Lung microvascular endothelial cell (primary cell): ENCODE measurements at places on chromosomes 13 and 19. TPM values are rescaled to one million over a fixed set of nuclear protein-coding genes. Genes with fewer than 3 reads are reported as not detected.

DNA sequence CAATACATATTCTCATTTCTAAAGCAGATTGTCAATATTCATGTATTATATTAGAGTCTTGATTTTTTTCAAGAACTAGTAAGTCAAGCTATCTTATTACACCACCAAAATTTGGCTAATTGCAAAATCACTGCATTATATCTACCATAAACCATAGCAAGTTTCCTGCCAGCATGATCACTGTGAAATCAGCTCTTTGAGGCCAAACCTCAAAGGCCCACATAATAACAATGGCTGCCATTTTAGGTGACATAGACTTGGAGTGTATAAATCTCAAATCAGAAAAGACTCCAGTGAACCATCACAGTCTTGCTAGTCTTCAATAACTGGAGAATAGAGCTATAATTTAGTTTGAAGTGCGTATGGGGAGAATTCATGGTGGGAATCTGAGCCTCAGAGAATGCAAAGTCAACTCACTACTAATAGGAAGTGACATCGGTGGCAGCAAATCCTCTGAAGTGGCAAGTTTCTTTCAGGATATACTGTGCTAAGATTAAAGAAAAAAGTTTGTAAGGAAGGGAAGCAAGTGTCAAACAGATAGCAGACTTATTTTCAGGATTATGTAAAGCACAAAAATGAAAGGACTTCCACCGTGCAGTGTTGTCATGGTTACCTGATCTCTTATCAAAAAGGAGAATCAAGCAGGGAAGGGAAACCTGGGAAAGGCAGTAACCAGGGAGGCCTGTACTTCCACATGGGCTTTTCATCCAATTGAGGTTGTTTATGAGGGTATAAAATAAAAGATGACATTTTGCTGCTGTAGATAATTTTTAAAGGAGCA is 117.4 kb upstream of the FNDC3A start:
- DNase-seq = peak; percentile 54

GRCh38 chr13:24938966-24939365 is 157.0 kb upstream of the PABPC3 start:
- DNase-seq = no peak

Gene FAM83E
- 0.40 and 0.65 TPM in 2 replicates for total RNA-seq

DNA sequence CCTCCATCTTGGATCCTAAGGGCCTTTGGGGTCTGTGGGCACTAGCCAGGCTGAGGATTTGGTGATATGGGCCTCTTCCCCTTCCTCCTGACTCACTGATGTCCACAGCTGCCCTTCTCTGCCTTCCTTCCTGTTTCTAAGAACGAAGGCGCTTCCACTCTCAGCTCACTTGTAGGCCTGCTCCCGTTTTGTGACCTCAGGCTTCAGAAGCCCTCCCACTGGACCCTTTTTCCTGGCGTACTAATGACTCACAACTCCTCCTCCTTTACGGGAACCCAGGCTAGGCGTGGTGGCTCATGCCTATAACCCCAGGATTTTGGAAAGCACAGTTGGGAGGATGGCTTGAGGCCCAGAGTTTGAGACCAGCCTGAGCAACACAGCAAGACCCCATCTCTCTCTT is 55.6 kb downstream of the TMED1 start:
- peak; percentile 94 for DNase-seq

Gene COX7A1
- total RNA-seq = 88.5 and 153 TPM in 2 replicates

DNA sequence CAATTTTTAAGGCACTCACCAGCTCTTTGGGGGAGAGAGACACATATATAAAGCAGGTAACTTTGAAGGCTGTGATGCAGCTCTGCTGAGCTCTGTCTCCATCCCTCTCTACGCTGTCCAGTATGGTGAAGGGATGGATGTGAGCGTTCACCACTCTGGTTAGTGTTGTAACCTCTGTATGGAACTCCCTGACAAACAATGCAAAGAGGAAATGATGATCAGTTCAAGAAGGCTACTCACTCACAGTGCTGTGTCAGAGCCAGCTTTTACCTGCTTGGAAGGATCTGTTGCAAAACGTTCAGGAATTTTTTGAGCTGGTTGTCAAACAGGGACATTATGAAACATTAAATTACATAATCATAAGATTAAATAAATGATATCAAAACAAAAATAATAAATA is 90.8 kb upstream of the SLC10A2 start:
- no peak for DNase-seq

Gene RNF225
- not detected in 2 replicates for total RNA-seq

GRCh38 chr13:99018418-99019180 is 40.7 kb upstream of the DOCK9 start:
- no peak for DNase-seq

DNA sequence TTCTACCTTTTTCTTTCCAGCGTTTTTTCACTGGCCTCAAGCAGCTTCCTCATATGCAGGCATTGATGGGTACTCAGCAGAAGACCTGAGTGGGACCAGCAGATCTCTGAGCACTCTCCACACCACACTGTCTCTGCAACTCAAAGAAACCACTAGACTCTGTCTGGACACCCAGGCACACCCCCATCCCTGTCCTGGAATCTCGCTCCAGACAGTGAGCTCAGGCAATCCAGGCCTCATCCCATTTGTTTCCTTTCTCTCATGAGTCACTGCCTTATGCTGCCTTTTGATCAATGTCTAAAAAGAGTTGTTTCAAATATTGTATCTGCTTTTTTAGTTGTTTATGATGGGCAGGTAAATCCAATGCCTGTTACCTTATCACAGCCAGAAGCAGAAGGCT is 19.7 kb upstream of the POP4 start:
- peak; percentile 6 for DNase-seq

Gene RBM42
- total RNA-seq = 22.2 and 25.6 TPM in 2 replicates

GRCh38 chr19:31378404-31378803 is 29.2 kb upstream of the TSHZ3 start:
- DNase-seq = no peak

Gene SYT3
- under 0.01 TPM in 2 replicates for total RNA-seq

- no peak for DNase-seq
Measured at GRCh38 chr13:25657157-25657556, 285.4 kb downstream of the ATP8A2 start.

Gene IGFL4
- not detected in 2 replicates for total RNA-seq

Gene LRRC25
- not detected in 2 replicates for total RNA-seq

Gene PPFIA3
- 1.6 and 2.8 TPM in 2 replicates for total RNA-seq

GRCh38 chr19:5713228-5713627 is 6.7 kb downstream of the LONP1 start:
- no peak for DNase-seq

Gene MYPOP
- 0.87 and 1.2 TPM in 2 replicates for total RNA-seq

Gene PSG4
- 0.40 TPM in 1 of 2 replicates, not detected in the other for total RNA-seq

GRCh38 chr19:55259540-55260210 is 858 bp upstream of the PPP6R1 start:
- DNase-seq = no peak

GRCh38 chr19:6215701-6216235 is 64.0 kb downstream of the MLLT1 start:
- no peak for DNase-seq

GRCh38 chr19:3125900-3126524 is 9.8 kb upstream of the GNA15 start:
- peak; percentile 34 for DNase-seq

GRCh38 chr13:52949044-52949443 is 79.6 kb upstream of the OLFM4 start:
- DNase-seq = no peak

- DNase-seq = peak; percentile 50
Measured at GRCh38 chr13:51731759-51732158, 72.2 kb downstream of the DHRS12 start.

GRCh38 chr19:42345191-42345812 is 19.9 kb downstream of the MEGF8 start:
- DNase-seq = no peak

- no peak for DNase-seq
Measured at GRCh38 chr13:38538422-38538821, 148.5 kb upstream of the FREM2 start.

DNA sequence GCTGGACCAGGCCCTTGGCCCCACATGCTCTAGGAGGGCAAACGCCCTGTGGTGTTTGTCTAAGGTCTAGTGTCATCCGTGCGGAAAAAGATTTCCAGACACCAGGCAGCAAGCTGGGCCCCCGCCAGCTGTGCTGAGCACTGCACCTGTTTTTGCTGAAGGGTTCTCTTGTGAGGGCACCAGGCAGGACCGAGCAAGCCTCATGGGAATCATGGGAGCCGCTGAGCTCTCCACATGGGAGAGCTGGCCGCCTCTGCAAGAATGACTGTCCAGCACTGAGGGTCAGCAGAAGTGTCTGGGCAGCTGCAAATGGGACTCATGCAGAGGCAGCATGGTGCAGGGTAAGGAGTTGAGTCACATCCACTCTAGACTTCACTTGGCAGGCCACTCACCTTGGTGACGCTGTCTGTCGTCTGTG is 12.0 kb downstream of the B3GNT8 start:
- no peak for DNase-seq

Gene CCDC8
- under 0.01 and 0.22 TPM in 2 replicates for total RNA-seq

DNA sequence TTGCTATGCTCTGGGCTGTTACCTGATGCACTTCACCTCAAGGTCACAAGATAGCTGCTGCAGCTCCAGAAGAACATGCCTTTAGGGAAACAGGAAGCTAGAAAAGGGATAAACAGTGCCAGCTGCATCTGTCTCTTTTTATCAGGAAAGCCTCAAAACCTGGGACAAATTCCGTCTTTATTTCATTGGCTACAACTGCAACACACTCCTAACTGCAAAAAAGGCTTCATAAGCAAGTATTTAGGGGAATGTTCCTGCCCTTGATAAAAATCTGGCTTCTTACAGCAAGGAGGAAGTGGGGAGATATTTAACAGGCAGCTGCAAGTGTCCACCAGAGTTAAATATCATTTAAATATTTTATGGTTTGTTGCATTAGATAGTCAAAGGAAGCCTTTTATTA is 34.2 kb upstream of the SERTM1 start:
- no peak for DNase-seq

DNA sequence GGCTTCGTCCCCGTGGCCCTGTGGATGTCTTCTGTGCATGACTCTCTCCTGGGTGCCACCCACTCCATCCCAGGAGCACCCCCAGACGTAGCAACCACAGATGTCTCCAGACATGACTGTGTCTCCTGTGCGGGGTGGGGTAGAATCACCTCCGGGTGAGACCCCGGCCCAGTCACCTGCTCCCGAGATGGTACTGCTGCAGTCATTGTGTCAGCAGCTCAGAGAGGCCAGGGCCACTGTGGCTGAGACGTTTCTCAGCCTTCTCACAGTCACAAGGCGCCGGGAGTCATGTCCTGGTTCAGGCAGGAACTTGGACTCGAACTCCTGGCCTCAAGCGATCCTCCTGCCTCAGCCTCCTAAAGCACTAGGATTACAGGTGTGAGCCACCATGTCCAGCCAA is 16.6 kb downstream of the NCLN start:
- no peak for DNase-seq

Gene ZNF525
- total RNA-seq = 3.3 and 9.7 TPM in 2 replicates

DNA sequence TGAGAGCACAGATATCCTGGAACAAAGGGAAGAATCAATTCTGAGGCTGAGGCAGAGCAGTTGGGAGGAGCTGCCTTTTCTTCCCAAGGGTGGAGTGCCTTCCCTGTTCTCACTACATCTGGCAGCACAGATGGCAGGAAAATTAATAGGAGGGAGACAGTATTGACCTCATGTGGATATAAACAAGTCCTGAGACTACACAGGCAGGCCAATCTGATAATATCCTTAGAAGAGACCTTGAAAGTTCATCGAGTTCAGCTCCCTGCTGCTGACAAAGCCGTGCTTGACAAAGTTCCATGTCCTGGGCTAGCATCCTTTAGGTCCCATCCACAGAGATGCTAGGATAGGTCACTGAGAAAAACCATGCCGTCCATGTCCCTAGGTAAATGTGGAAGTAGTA is 1451.5 kb downstream of the EFNB2 start:
- DNase-seq = no peak

GRCh38 chr13:71045101-71045500 is 821.9 kb downstream of the DACH1 start:
- no peak for DNase-seq

DNA sequence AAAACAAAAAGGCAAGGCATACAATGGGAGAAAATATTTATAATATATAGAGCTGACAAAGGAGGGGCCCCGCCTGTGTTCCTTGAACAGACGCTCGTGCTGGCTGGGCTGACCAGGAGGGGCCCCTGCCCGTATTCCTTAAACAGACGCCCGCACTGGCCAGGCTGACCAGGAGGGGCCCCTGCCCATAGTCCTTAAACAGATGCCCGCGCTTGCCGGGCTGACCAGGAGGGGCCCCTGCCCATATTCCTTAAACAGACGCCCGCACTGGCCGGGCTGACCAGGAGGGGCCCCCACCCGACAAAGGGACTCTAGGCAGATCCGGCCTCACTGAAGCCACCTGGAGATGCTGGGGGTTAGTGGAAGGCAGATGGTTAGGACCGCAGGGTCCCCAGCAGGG is 9.3 kb downstream of the ADPRHL1 start:
- DNase-seq = no peak

DNA sequence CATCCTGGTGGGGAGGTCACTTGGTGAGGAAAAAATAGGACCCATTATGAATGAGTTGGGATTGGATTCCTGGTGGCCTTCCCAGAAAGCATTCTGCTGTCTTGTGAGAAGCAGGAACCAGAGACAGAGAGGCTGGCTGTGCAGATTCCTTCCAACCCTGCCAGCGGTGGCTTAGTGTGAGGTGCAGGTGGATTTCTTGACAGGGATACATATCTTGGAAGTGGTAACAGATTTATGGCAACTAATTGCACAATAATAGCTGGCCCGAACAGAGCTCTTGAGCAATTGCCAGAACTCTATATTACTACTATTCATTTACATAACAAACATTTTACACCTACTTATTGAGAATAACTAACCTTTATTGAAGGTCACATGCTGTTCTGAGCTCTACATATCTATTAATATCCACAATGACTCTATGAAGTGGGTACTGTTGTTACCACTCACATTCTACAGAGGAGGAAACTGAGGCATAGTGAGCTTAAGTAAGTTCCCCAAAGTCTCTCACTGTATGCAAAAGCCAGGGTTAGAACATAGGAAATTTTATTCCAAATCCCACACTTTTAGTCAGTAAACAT is 173.9 kb upstream of the SERP2 start:
- peak; percentile 28 for DNase-seq

DNA sequence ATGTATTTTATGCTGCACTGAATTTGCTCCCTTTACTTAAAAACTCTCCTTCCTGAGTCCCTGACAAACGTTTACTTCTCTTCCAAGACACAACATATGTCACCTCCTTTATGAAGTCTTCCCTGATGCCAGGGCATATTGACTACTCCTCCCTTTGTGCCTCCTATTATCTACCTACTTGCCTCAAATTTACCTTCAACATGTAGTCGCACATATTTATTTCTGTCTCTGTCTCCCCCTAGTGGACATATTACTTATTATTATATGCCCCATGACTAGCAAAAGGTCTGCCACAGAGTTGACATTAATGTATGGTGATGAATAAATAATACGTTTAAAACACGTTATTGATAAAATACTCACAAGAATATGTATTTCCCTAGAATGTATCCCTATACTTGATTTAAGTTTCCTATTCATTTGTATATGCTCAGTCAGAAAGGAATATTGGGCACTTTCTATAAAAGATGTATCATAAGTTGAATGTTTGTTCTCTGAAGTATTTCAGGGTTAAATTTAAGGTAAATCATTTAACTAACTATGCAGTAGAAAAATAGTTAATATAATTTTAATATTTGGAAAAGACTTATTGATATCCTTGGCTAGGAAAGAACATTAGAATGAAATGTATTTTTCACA is 250.3 kb upstream of the ATXN8OS start:
- peak; percentile 45 for DNase-seq

- no peak for DNase-seq
Measured at GRCh38 chr19:50790922-50791467, 780 bp downstream of the ACP4 start.

- no peak for DNase-seq
Measured at GRCh38 chr13:29453617-29454011, 141.9 kb downstream of the SLC7A1 start.
